PC-9 (cell line): ENCODE measurements at places on chromosomes 5 and 9.
A peak's percentile ranks its signal among the peaks of the same experiment; 100 is the strongest.

DNA sequence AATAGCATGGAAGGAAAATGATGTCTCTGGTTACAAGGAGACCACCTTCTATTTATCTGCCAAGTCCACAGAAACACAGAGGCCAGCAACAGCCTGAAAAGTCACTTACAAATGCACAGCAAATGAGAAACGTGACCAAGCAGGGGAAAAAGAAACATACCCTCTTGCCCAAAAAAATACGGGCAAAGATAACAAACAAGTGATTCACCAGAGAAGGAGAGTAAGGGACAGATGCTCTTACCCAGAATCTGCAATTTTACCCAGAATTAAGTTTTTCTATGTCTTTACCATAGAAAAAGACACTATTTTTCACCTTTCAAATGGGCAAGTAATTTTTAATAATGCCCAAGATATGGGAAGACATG is 28.1 kb downstream of the CAMSAP1 start:
- DNase-seq = no peak

DNA sequence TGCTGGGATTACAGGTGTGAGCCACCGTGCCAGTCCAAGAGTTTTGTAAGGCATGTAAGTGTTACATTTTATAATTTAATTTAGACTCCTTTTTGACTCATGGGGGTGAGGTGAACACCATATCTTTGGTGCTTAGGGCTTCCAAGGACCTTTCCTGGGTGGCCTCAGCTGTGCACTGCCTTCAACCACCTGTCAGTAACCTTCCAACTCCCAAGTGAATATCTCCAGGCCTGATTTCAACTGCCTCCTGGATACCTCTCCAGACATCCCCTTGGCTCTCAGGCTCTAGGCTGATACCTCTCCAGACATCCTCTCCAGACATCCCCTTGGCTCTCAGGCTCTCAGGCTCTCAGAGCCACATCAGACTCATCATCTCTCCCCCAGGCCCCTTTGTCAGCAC is 30.9 kb upstream of the TTLL11 start:
- no peak for DNase-seq

DNA sequence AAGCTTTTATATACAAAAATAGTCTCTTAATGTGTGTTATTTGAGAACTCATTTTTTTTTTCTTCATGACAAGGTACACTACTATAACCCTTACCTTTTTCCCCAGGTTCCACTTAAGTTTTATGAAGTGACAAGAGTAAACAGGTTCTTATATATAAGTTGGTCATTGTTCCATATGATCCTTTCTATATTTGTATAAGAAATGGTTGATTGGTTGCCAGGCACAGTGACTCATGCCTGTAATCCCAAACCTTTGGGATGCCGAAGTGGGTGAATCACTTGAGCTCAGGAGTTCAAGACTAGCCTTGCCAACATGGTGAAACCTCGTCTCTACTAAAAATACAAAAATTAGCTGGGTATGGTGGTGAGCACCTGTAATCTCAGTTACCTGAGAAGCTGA is 108.3 kb downstream of the PCSK1 start:
- peak; percentile 87 for DNase-seq

DNA sequence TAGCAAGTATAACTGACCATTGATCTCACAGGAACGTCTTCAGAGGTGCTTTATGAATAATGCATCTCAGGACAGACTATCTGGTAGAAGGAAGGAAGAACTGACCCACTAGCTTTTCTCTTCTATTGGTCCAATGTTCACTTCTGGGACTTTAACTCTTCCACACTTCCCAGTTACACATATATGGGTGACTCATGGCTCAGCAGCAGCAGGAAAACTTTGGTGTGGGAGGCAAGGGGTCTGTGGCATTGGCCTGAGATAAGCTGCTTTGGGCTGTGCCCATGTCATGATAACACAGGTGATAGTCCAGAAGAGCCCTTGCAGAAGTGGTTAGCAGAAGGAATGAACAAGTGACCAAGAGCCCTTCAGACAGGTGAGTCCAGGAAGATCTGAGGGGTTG is 148.8 kb downstream of the RAB3C start:
- DNase-seq = no peak
